NCI-H2081 (cell line): ENCODE measurements at places on chromosomes 16 and 17.
A peak's percentile ranks its signal among the peaks of the same experiment; 100 is the strongest.

- DNase-seq = no peak
These were observed 6.5 kb downstream of the UNC119 start for GRCh38 chr17:28545787-28546415.

DNA sequence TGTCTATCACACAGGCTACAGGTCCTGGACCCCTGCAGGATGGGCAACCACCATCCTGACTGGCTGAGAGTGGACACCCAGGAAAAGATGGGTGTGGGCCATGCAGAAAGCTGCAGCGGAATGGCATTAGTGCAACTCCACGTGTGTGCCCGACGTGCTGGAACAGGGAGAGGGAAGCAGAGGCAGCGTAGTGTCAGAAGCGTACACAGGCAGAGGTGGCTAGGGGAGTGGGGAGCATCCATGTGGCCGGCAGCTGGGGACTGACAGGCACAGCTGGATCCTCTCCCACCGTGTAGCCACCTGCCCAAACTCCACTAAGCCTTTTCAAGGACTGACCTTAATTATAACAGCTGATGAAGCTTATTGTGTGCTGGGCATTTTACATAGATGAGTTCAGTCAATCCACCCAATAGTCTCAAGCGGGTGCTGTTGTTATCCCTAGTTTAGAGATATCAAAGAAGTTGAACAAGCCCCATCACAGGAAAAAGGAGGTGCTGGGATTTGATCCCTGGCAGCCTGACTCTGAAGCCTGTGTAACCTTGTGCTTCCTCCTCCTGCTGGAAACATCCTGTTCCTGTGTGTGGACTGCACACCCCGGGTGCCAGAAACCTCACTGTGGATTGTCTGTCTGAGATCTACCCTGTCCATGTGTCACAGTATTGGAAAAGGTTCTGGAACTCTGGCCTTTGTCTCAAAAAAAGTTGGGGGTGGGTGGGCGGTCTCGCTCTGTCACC, 114.0 kb downstream of the PRKCA start:
- peak; percentile 41 for DNase-seq

DNA sequence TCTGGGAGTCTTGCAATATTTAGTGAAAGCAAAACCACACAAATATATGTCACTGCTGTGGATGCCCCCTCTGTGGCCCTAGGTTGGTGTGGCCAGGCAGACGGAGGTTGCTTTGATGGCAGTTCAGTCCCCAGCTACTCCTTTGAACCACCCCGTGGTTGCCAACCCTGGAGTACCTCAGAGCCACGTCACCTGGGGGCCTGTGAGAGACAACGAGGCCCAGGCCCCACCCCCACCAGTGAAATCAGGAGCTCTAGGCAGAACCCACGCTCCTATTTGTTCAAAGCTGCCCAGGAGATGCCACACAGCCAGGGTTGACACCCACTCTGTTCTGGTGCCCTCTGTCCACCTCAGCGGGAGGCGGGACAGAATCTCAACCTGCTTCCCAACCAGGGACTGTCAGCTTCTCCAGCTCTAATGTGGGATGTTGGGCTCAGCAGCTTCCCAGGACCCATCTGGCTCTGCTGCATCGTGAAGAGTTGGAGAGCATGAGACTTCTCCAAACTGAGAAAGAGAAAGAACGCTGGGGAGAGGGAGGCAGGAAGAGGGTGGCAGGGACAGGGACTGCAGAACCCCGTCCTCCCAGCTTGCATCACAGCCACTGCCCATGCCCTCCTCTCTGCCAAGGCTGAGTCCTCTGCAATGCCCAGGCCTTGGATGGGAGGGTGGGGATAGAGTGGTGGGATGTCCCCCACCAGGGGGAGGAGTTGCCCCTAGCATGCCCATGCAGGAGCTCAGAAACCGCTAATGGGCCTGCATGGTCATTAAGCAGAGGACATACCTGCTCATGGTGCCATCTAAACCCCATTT, 81.8 kb downstream of the C16orf78 start:
- no peak for DNase-seq

DNA sequence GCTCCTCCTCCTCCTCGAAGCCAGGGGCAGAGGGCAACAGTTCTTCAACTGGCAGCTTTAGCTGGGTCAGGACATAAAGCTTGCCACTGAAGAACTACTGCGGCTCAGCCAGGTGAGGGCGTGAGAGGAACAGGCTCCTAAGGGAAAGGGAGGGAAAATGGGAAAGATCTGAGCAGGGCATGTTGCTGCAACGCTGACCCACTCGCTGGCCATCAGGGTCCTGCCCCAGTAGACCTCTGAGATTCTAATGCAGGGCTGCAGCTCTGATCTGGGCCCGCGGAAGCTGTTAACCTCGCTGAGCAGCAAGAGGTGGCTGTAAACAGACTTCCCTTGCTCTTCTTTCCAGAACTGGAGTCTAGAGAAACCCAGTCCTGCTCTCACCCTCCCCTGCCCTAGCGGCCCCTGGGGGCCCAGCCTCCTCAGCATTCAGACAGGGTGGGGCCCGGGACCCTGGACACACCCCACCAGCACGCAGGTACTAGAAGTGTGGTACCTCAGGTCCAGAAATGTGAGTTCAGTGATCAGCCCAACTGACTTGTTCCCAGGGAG, 3.8 kb upstream of the TLCD2 start:
- peak; percentile 42 for DNase-seq

GRCh38 chr16:75111961-75112733, 4.4 kb downstream of the LDHD start:
- DNase-seq = no peak

GRCh38 chr17:319266-319665, 33.3 kb downstream of the RPH3AL start:
- DNase-seq = no peak

DNA sequence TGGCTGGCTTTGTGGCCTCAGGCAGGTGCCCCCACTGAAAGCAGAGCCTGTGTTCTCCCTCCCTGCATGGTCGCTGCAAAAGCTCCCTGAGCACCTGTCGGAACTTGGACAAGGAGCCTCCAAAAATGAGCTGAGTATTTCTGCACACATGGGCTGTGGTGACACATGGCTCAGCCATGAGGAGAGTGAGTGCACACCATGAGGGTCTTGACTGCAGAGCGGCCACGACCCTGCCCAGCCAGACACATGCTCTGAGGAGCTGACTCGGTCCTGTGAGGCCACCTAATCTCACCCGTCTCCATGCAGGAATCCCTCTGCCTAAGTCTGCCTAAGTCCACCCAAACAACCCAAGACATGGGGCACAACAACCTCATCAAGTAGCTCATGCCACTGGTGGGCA, 128.9 kb downstream of the DYNLRB2 start:
- no peak for DNase-seq

GRCh38 chr17:42097691-42098631, at the start of gene ZNF385C:
ZNF385C (minus strand) TSS chr17:42098473; CDS start chr17:42063056, 35,417 bp downstream.
- no peak for DNase-seq

GRCh38 chr17:7014995-7015958, 2.9 kb downstream of the RNASEK start:
- DNase-seq = no peak

GRCh38 chr16:58464916-58465731, 34.8 kb upstream of the NDRG4 start:
- no peak for DNase-seq

GRCh38 chr17:48647103-48647962, 21.2 kb upstream of the HOXB9 start:
- no peak for DNase-seq

DNA sequence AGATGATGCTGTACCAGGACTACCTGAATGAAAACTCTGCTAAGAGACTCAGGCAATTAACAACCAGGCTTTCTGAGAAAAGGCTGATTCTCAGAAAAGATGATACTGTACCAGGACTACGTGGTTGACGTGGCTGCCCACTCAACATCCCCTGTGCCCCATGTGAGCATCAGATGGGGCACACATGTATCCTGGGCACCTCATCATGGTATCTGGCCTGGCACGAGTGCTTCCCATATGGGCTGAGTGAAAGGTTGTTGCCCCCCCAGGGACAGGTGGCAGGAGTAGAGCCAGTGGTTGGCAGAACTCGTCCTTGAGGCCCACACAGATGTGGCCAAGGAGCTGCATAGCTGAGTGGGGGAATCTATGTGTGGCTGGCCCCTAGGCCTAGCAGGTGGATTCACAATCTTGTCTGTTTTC, 3.5 kb upstream of the CES4A start:
- DNase-seq = no peak

- no peak for DNase-seq
These were observed 231.2 kb downstream of the SEC14L1 start for GRCh38 chr17:77371888-77372443.

GRCh38 chr17:20191056-20191455, 181.9 kb downstream of the SPECC1 start:
- DNase-seq = no peak

DNA sequence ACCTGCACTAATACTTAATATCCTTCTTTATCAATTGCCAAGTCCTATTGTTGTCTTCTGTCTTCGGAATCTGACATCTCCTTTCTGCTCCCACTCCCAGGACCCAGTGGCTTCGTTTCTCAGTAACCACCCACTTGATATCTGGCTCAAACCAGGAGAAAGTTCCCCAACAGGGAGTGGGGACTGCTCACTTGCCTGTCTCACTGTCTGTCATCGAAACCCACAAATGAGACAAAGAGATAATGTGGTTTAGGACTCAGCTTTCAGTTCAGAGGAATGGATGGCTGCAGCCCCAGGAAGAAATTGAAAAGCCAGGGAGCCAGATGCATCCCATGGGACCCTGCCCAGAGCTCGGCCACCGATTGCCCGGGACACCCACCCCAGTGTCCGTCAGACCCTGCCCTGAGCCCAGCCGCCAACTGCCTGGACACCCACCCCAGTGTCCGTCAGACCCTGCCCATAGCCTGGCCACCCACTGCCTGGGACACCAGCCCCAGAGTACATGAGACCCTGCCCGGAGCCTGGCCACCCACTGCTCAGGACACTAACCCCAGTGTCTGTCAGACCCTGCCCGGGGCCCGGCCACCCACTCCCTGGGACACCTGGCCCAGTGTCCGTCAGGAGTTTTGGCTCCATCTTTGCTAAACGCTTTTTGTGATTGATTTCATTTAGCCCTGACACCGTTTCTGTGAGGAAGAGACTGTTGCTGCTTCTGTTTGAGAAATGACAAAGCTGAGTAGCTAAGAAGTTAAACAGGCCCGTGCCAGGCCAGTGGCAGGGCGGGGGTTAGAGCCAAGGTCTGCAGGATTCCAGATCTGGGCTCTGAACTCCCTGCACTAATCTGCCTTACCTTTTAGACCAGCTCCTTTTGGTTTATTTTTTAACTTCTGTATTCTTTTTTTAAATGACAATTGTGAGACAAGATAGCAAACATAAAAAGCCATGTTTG, 251.4 kb downstream of the PHKB start:
- no peak for DNase-seq

GRCh38 chr16:83802135-83802534, 5.6 kb upstream of the HSBP1 start:
- no peak for DNase-seq

DNA sequence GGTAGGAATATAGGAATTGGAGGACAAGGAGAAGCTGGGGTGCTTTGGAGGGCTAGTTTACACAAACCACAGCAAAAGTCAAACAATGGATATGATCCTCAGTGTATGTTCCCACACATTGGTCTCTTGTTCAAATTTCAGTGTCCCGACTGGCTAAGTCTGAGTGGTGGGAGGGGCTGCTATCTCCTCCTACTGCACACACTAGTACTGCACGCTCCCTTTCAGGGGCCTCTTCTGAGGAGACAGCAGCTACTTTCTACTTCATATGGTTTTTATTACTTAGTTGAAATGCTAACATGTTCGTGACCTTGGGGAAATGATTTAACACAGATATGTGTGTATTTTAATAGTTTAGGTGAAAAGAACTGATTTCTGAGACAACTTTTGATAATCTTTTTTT, 18.8 kb upstream of the KRT10 start:
- DNase-seq = no peak

- peak; percentile 29 for DNase-seq
These were observed 65.9 kb upstream of the SDK2 start for GRCh38 chr17:73710095-73710592.

GRCh38 chr17:41901646-41902045, 17.1 kb downstream of the ACLY start:
- DNase-seq = no peak

GRCh38 chr16:1525871-1526607, 7.4 kb upstream of the TMEM204 start:
- no peak for DNase-seq

DNA sequence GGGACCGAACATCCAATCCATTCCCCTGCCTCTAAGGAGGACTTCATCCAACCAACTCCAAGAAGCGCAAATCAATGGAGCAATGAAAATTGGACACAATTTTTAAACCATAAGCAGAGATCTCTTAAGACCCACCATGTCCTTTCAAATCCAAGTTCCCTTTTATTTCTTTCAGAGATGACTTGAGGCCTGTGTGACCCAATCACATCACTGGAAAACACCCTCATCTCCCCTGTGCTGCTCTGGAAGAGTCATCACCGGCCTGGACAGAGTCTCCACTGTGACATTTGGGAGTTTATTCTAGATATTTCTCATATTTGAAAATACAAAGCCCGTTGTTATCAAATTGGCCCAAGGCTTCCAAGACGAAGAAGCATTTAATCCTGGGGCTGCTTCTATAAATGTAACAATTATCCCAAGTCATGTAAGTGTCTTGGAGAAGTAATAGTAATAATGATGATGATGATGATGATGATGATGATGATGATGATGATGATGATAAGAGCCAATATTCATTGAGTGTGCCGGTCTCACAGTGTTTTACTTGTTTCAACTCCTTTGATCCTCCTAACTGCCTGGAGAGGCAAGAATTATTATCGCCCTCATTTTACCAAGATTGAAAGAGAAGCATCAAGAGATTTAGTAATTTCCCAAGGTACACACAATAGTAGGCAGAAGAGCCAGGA, 72.1 kb downstream of the COPRS start:
- no peak for DNase-seq

GRCh38 chr17:43878260-43879175, 28.8 kb downstream of the MPP2 start:
- DNase-seq = peak; percentile 48

GRCh38 chr16:63312346-63312745, 1276.1 kb upstream of the CDH8 start:
- DNase-seq = no peak

DNA sequence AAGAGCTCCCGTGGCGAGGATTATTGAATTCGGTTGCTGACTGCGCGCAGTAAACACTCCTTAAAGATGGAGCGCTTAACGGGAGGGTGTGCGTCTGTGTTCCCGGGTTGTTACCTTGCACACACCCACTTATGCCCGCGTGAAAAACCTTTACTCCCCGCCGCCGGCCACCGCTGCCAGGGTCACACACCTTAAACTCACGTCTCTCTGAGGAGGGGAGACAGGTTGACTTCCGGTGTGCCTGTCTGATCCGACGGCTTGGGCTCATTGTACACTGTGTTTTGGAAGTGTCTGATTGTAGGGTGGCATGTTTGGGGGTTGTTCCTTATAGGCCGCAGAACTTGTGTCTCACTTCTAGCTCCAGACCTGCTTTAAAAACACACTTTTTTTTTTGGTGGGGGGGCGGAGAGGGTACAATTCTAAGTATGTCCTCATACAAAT, 66.8 kb downstream of the KPNA2 start:
- peak; percentile 60 for DNase-seq
